Fibroblast of the aortic adventitia (primary cell): ENCODE measurements at places on chromosomes 2 and 18. TPM values are rescaled to one million over a fixed set of nuclear protein-coding genes. Genes with fewer than 3 reads are reported as not detected.

Gene PPP1R7
- total RNA-seq = 41.2 and 70.0 TPM in 2 replicates

Gene LHCGR
- total RNA-seq = 0.25 TPM in 1 of 2 replicates, not detected in the other

GRCh38 chr2:106160786-106161261 lies 33.3 kb downstream of the UXS1 start:
- DNase-seq = no peak

DNA sequence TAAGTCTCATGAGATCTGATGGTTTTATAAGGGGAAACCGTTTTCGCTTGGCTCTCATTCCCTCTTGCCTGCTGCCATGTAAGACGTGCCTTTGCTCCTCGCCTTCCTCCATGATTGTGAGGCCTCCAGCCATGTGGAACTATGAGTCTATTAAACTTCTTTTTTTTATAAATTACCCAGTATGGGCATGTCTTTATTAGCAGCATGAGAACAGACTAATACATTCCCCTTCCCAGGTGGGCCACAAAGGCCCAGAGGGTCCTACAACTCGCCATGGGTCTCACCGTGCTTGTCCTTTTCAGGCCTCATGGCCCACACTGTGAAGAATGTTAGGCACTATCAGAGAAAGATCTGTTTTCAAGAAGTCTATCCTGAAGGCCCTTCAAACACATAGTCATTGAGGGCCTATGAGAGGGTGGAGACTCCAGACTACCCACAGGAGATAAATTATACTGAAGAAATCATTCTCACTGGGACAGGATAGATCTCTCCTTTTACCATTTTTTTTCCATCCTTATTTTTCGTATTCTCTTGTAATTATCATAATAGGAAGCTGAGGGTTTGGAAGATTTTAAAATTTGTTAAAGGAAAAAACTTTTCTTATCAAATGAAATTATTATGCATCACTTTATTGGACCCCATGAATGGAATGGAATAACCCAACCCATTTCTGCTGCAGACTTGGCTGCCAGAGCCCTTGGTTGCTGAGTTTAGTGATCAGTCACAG lies 91.0 kb upstream of the MSH2 start:
- DNase-seq = no peak

DNA sequence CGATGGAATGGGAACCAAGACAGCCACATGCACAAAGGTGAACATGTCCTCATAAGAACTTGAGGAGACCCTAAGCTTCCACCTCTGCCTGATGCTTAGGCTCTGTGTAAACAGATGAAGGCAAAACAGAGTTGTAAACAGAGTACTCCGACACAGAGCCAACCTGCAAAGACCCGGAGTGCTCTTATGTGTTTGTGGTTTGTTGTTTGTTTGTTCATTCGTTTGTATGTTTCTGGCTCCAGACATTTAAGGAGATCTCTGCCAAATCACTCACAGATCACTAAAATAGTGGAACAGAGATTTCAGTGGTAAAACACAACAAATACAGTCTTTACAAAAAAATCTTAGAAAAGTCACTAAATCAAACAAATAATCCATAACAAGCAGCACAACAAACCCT lies 294.9 kb downstream of the EIPR1 start:
- DNase-seq = no peak

- no peak for DNase-seq
These were observed 115.6 kb downstream of the LPIN1 start for GRCh38 chr2:11862049-11862448.
